Stimulated activated CD8-positive, alpha-beta memory T cell treated with anti-CD3 and anti-CD28 coated beads, Interleukin-4, amount 100 ng/mL, for 1 hour (primary cell): ENCODE measurements at places on chromosomes 4 and X.

GRCh38 chrX:133723930-133724329 lies 261.5 kb downstream of the GPC3 start:
- DNase-seq = no peak

DNA sequence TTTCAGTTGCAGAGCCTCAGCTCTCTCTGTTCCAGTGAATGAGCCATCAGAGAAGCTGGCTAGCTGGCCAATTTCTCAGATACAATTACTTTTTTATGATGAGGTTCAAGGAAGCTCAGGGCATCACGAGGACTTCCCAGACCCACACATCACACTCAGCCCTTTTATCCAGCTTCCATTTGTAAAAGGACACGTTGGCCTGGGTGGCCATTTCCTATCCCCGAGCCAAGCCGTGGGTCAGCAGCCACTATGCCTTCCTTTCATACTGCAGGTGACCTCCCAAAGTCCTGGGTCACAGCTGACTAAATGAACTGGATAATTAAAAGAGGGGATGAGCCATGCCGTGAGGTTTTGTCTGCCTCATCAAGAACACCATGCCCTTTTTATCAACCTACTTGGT lies 236.9 kb upstream of the PPARGC1A start:
- DNase-seq = no peak

- DNase-seq = no peak
Observed at GRCh38 chrX:69153060-69153730, 12.1 kb downstream of the PJA1 start.

GRCh38 chr4:95540227-95540626 lies 8.5 kb downstream of the UNC5C start:
- DNase-seq = no peak

DNA sequence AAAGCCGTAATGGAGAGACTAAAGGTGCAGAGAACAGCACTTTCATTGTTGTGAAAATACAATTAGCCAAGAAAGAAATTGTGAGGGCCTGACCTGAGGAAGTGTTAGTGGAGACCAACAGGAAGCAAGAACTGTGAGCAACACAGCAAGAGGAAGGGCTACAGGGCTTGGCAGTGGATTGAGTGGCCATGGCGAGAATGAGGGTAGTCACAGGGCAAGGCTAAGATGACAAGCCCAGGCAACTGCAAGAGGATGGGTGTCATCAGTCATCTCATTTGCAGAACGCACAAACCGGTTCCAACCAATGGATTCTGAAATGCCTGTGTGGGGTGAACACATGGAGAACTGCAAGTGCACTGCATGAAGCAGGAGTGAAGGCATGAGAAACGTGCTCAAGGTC lies 3.6 kb downstream of the SLC10A6 start:
- DNase-seq = no peak

DNA sequence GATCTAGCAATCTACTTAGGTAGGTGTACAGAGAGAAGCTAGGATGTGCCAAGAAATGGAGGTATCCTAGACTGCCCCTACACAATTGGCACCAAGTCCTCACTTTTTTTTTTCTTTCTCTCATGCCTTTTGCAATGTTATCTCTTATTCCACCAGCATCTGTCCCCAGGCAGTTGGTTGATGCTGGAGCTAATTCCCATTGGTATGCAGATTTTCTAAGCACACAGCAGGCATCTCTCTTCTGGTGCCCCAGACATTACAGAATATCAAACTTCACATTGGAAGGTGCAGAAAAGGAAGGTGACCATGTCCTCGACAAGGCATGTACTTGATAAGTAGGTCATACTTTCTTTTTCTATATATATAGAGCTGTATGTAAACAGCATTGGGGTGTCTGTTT lies 21.6 kb downstream of the LUZP4 start:
- DNase-seq = no peak

DNA sequence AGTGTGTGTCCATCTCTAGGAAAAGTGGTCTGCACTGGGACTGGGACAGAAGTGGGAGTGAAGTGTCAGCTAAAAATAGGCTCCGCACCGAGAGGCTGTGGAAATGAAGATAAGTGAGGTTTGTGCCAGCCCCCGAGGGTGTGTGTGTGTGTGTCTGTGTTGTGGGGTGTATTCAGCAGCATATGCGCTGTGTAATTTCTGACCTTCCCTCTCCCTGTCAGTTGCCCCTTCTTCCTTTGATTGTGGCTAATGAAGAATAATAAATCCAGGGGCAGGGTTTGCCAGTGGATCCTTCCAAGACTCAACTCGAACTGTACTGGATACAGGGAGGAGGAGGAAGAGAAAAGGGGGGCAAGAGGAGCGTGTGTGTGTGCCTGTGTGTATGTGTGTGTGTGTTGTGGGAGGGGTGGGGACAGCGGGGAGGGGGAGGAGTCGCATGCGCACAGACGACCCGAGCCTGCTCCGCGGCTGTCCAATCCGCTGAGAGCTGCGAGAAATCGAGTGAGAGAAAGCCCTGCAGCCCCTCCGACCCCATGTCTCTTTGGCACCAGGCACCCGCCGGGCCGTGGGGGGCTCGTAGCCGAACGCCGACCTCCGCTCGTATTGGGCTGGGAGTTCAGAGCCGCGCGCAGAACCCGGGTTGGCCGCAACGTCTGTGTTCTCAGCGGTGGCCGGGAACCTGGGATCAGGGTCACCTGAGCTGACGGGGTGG lies 916 bp upstream of the POU4F2 start:
- no peak for DNase-seq
